M059J (cell line): ENCODE measurements at places on chromosomes 3 and 15. TPM values are rescaled to one million over a fixed set of nuclear protein-coding genes. Genes with fewer than 3 reads are reported as not detected.

- peak; percentile 76 for DNase-seq
These were observed 5.2 kb downstream of the HTR3C start for GRCh38 chr3:184058029-184058428.

GRCh38 chr15:45279024-45279698, 27.1 kb downstream of the SLC28A2 start:
- peak; percentile 96 for DNase-seq

DNA sequence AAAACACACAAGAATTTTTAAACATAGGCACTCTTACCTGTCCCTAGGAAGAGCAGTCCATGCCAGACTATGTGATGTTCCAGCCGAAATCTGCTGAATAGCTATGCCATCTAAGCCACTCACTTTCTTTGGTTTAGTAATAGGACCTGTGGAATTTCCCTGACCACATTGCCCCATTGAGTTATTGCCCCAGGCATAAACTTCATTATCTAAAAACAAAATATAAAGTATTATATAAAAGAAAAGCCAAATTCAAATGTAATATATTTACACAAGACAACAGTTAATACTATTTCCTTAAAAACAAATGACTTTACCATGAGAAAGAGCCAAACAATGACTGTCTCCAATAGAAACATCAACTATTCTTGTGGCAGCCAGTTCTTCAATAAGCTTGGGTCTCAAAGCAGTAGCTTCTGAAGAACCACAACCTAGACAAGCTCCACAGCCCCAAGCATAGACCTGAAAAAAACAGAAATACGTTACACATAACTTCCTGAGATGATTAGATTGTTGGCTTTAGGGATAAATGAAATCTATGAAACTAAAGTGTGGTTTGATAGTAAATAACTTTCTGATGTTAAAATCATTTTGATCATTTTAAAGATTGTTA, 84.3 kb downstream of the HERC1 start:
- peak; percentile 81 for DNase-seq

The RGMA gene
- total RNA-seq, result not detected in 2 replicates

The IL5RA gene
- not detected in 2 replicates for total RNA-seq
